T-helper 17 cell (primary cell): ENCODE measurements at places on chromosomes 16 and 17.

GRCh38 chr17:8292639-8293395, 2.4 kb downstream of the SLC25A35 start:
- no peaks in the 10 kb centered on the region for H3K36me3 ChIP-seq
- H3K4me1 ChIP-seq = peaks cover 39% of the 10 kb centered on the region

DNA sequence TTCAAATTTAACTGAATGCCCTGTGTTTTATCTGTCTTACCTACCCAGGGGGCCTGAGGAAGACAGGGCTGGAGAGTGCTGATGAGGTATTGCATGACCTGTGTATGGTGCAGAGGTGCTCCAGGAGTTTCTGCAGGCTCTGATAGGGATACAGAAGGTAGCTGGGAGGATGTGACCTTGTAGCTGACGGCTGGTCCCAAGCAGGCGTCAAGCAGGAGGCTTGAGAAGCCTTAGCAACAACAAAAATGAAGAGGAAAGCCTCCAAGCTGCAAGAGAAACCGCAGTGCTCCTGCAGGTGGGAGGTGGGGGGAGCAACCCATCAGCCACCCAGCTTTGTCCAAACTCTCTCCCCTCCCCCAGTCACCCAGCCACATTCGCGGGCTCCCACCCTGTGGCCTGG, 40.4 kb downstream of the LAT start:
- H3K4me3 ChIP-seq = peak overlapping the region; percentile 28
- peaks cover 24% of the 10 kb centered on the region for H3K4me1 ChIP-seq
- H3K27ac ChIP-seq = peak overlapping the region; percentile 63
- H3K27me3 ChIP-seq = no peaks in the 10 kb centered on the region
- no peaks in the 10 kb centered on the region for H3K36me3 ChIP-seq

- H3K36me3 ChIP-seq = peaks cover 14% of the 10 kb centered on the region
- H3K27me3 ChIP-seq = no peaks in the 10 kb centered on the region
- H3K4me3 ChIP-seq = no peak overlapping the region
Measured at GRCh38 chr17:28916302-28916934, 13.5 kb upstream of the DHRS13 start.

- H3K27me3 ChIP-seq = no peaks in the 10 kb centered on the region
- H3K4me3 ChIP-seq = no peak overlapping the region
- peaks cover 42% of the 10 kb centered on the region for H3K4me1 ChIP-seq
Measured at GRCh38 chr17:40477796-40478195, 23.6 kb downstream of the TNS4 start.

DNA sequence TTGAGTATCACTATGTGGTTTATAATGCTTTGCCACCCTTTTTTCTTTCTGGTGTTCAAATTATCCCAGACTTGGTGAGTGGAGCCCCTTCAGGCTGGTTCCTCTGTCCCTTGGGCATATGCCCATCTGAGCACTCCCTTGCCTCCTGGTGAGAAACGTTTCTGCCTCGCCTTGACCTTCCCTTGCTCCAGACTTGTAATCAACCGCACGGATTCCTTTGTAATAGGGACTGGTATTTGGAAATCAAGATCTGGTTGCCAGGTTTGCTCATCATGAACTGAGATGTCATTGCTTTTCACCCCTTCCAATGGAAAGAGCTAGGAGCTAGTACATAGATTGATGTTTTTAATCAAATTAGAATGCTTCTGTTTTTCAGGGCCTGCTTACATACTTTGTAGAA, 43.7 kb downstream of the SEC14L1 start:
- no peaks in the 10 kb centered on the region for H3K36me3 ChIP-seq
- no peak overlapping the region for H3K4me3 ChIP-seq
- no peak overlapping the region for H3K27ac ChIP-seq
- no peaks in the 10 kb centered on the region for H3K27me3 ChIP-seq

DNA sequence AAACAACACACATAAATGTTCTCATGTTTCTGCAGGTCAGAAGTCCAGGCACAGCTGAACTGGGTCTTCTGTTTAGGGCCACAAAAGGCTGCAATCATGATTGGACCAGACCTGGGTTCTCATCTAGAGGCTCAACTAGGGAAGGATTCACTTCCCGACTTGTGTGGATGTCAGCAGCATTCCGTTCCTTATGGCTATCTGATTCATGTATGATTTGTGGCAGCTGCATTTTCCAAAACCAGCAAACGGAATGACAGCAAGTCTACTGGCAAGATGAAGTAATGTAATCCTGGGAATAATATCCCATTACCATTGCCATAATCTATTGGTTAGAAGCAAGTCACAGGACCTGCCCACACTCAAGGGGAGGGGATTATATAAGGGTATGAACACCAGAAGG, 22.1 kb downstream of the CEP112 start:
- no peak overlapping the region for H3K4me3 ChIP-seq
- no peak for DNase-seq
- no peaks in the 10 kb centered on the region for H3K27me3 ChIP-seq
- H3K27ac ChIP-seq = no peak overlapping the region
- no peaks in the 10 kb centered on the region for H3K36me3 ChIP-seq

- peaks cover 12% of the 10 kb centered on the region for H3K27me3 ChIP-seq
- no peak for DNase-seq
- peaks cover 4% of the 10 kb centered on the region for H3K4me1 ChIP-seq
- H3K36me3 ChIP-seq = no peaks in the 10 kb centered on the region
- no peak overlapping the region for H3K4me3 ChIP-seq
Measured at GRCh38 chr16:56038564-56039098, 152.7 kb upstream of the GNAO1 start.

- H3K4me3 ChIP-seq = no peak overlapping the region
- H3K4me1 ChIP-seq = peaks cover 3% of the 10 kb centered on the region
- no peak overlapping the region for H3K27ac ChIP-seq
- H3K36me3 ChIP-seq = no peaks in the 10 kb centered on the region
Measured at GRCh38 chr17:73466704-73467433, 155.1 kb upstream of the CDC42EP4 start.

DNA sequence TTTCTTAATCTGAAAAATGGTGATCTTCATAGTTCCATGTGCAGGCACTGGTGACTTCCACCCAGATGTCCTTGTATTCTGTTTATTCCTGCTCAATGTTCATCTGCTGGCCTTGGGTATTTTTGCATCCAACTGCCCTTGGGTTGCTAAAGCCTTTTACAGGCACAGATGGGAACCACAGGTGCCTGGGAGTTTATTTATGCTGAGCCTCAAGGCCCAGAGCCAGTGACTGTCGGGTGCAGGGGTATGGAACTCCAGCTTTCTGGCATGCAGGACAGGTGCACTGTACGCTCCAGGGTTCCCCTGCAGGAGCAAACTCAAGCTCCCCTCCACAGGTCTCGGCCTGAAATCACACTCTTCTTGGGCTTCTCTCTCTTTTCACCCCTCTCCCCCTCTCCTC, 22.3 kb downstream of the DYNLRB2 start:
- DNase-seq = no peak
- H3K27me3 ChIP-seq = peaks cover 35% of the 10 kb centered on the region
- peaks cover 8% of the 10 kb centered on the region for H3K36me3 ChIP-seq
- peak overlapping the region; percentile 7 for H3K4me3 ChIP-seq
